Right atrium auricular region (tissue), 2 donors: ENCODE measurements at places on chromosomes 5 and 9. TPM values are rescaled to one million over a fixed set of nuclear protein-coding genes. Genes with fewer than 3 reads are reported as not detected.

DNA sequence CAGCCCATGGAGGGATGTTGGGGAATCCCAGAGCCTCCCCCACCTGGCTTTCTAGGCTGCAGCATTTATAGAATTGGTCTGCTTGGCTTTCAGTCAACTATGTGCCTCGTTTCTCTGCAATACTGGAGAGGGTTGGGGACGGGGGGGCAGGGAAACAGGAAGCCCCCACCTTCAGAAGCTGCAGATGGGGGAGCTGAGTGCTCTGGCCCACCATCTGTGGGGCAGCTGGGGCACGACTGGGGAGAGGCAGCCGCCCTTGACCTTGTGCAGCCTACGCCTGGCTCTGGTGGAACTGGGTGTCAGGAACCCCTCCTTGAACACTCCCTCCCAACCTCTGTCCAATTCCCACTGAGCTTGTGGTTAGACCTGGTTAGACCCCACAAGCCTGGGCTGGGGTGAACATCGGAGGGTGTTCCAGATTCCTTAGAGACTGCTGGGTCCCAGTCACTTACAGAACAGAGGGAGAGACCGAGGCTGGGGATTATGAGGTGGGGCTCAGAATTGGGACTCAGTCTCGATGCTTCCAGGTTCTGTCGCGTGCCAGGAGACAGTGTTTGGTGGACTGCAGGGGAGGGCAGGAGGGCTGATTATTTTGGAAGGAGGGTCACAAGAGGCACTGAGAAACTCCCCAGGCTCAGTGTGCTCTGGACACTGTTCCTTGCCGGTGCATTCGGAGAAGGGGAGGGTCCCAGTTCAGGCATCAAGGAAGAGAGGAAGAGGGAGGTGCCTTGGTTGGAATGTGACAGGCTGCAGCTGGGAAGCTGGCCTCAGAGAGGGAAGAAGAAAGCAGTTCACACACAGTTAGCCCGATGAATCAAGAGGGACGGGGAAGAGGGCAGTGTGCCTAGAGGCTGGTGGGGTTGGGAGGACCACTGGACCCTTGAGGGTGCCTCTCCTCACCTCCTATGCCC, 25.6 kb downstream of the COL27A1 start:
- no peak for DNase-seq

The TRPM6 gene
- 0.19 TPM for total RNA-seq

The BRD8 gene
- 20.2 TPM for total RNA-seq

DNA sequence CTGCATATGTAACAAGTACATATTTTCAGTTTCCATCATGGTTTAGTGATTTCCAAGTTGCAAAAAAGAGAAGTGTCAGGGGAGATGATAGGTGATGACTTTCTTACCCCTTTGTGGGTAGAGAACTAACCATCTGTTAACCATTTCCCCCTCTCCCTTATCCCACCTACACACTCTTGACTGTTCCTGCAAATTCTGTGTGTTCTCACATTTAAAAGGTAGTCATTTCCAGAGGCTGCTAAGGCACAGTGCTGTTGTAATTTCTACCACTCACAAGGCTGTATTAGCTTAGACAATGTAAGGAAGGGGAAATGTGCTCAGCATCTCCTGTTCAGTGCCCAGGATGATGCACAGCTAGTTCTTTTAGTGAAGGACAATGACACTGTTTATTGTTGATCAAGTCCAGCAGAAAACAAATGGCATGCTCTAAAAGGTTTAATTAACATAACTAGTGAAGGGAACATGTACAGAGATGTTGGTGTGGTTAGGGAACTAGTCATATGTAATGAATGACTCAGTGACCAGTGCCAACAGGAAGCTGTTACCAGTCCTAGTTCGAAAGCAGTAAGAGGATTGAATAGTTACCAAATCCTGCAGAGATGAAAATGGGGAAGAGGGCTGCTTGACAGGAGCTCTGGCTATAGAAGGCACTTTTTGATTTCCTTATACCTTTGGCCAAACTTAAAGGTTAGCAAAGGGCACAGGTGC, 165.1 kb downstream of the PLK2 start:
- no peak for DNase-seq

DNA sequence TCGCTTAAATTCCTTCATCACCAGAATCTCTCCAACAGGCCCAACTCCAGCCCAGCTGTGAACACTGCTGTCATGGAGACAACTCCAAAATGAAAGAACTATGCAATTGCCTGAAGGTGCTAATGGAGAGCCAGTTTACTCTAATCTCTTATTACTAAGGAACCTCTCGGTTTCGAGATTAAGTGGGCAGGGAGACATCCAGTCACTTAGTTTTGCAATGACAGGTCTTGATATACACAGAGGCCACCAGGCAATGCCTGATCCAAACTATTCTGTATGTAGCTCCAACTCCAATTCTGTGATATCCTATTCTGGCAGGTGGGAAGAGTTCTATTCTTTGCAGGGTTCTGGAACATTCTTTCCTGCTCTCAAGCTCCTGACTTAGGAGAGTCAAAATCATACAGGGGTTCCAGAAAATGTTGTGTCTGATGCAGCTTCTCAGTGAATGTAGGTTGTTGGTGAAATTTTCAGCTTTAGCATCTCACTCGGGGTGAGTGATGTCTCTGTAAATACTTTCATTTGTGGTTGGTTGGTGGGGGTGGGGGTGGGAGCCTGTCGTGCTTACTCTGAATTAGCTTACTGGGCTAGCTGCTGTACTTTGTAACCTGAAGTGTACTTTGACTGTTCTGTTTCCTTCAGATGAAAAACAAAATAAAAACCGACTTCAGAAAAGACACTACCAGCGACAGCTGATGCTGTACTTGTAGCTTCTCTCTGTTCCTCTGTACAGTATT, 170.9 kb downstream of the PALM2AKAP2 start:
- DNase-seq: no peak

DNA sequence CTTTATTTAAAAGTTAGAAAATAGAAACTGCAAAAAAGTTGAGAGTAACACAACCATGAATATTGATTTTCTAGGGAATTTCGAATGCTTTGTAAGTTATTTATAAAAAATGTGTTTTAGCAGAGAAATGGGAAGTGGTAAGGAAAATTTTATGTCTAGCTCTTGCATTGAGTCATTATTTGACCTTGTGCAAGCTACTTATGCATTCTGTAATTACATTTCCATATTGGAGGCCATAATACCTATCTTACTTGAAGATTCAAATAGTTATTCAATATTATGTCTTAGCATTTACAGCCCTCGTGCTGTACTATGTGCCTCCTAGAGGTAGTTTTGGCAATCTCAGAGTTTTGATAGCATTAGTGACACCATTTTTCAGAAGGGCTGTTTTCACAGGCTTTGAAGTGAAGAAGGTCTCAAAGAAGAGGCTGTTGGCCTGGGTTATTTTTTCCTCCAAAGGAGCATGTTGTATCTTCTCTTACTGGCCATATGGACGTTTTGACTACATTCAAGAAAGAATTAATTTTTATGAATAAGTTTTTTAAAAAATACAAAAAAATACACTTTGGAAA, 7.4 kb upstream of the DAP start:
- no peak for DNase-seq

GRCh38 chr5:62001640-62002039, 304.4 kb upstream of the KIF2A start:
- no peak for DNase-seq

The CATSPER3 gene
- total RNA-seq: 0.39 TPM

DNA sequence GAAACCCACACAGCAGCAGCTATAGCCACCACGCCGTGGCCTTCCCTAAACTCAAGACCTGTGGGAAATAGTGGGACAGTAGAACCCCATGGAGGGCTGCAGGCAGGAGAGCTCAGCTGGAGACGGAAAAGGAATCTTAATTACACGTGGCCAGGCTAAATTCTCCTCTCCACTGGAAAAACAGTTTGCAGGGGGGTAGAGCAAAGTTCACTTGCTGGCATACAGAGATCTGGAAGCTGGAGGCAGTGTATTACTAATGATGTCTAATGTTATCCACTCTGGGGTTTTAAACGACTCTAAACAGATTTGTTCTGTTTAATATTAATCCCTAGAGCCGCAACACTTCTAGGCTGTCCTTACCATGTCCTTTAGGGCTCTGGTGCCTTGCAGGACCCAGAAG, 257.1 kb downstream of the SAXO1 start:
- DNase-seq: no peak

DNA sequence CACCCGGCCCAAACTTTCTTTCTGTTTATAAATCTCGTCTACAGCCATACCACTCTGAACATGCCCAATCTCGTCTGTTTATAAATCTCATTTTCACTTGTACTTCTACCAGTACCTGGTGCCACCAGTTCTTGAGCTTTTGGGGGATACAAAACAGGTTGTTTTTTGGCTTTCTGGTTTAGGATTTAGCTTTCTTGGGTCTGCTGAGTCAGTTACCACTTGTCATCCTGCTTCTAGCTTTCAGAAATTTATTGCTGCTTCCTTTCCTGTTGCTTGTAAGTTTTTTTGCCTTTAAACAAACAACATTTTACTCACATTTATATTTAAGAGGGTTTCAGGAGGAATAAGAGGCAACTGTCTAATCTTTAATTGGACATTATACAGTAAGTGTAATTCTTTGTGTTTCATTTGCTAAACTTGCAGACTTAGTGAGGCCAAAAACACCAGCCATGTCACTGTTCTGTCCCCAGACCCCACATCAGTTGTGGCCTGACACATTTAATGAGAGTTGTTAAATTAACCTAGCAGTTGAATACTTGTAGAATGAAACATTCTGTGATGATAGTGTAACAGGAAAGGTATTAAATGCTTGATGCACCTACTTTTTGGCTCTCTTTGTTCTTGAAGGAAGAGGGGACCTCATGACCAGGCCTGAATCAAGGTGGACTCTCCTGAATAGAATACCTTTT, 11.8 kb downstream of the NDFIP1 start:
- no peak for DNase-seq

DNA sequence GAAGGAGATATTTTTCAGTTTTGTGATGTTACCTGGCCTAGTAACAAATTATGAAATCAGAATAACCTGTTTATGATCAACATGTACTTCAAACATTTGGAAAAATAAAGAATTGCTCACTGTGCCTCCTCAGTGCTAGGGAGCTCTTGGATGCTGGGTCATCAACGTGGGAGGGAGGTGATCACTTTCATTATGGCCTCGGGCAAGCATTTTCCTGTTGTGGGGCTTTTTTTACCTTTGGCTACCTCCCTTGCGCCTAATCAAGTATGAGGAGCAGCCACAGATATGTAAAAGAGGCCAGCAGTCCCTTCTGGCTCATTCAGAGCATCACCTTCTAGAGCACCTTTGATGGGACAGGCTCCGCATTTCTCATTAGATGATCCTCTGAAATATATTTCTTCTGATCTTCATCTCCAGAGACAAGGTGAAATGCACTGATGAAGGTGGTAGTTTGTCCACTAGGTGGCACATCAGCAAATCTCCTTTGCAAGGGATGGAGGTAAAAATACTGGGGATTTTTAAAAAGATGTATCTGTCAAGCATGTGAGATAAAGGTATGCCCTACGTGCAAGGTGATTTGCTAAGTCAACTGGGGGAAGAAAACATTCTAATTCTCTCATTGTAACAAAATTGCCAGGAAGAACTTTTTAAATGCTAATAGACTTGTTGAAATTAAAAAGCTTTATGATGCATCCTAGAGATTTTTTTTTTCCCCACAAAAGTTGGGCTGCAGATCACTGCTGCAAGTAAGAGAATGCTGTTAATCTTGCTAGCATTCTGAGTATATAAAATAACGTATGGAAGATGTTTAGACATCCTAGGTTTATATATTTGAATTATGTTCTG, 218.2 kb downstream of the MAST4 start:
- DNase-seq: no peak

GRCh38 chr9:37976714-37977477, 73.0 kb upstream of the SLC25A51 start:
- DNase-seq: no peak

The NR6A1 gene
- total RNA-seq: 1.9 TPM

The RFX3 gene
- 2.2 TPM for total RNA-seq

GRCh38 chr9:134363450-134363849, 37.2 kb downstream of the RXRA start:
- DNase-seq: no peak

GRCh38 chr9:123112015-123112975, 78.8 kb downstream of the GPR21 start:
- no peak for DNase-seq

GRCh38 chr9:26324786-26325443, 567.7 kb downstream of the CAAP1 start:
- no peak for DNase-seq

DNA sequence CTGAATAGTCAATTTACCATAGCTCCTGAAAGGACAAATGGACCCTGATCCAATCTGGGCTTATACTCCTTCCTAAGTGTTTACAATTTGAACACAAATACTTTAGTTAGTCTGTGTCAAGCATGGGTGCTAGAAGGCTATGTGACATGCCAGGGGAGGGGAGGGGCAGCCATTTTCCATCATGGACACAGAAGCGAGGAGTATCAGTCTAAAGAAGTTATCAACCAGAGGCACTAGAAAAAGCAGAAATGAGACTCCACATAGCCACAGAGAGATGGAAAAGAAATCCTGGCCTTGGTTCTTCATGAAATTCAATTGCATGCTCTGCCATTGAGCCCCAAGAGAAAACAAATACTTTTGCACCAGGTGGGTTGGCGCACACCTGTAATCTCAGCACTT, 61.8 kb downstream of the NR6A1 start:
- no peak for DNase-seq

GRCh38 chr5:60613826-60614225, 86.1 kb downstream of the DEPDC1B start:
- DNase-seq: no peak

DNA sequence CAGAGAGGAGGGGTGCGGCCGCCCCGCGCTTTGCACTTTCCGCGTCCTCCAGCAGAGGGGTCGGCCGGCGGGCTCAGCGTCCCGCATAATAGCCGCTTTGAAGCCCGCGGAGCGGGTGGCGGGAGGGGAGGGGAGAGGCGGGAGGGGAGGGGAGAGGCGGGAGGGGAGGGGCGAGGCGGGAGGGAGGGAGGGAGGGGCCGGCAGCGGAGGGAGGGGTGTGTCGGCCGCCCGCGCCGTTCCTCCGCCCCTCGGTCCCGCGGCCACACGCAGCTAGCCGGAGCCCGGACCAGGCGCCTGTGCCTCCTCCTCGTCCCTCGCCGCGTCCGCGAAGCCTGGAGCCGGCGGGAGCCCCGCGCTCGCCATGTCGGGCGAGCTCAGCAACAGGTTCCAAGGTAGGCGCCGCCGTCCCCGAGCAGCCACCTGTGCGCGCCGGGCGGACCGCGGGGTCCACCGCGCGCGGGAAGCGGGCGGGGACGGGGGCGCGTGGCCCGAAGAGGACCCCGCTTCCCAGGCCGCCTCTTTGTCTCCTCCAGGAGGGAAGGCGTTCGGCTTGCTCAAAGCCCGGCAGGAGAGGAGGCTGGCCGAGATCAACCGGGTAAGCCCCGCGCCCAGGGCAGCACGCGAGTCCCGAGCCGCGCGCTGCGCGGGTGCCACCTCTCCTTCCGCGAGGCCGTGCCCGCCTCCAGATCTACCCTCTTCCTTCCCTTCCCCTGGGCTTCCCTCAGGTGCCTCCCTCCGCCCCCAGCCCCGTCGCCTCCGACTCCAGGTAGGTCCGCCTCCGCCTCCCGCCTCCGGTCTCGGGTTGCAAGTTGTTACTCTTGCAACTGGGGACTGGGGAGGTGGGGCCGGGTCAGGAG, at the start of gene AIF1L:
Gene AIF1L (plus strand): TSS at position 263 of the 857 bp plus-strand sequence. CDS start 99 bp downstream, at position 362.
- DNase-seq: no peak

- DNase-seq: no peak
Measured at GRCh38 chr5:68251386-68251785, 35.8 kb downstream of the PIK3R1 start.

The PCDHB11 gene
- total RNA-seq: 1.8 TPM
